ENCODE measurements at places on chromosomes 2 and 18. TPM values are rescaled to one million over a fixed set of nuclear protein-coding genes. Genes with fewer than 3 reads are reported as not detected.

DPP4 gene
- total RNA-seq: 9.4 TPM

IL36RN gene
- not detected for total RNA-seq

RAB6C gene
- 0.63 TPM for total RNA-seq

ABCB11 gene
- total RNA-seq: 1.6 TPM

RGPD3 gene
- 1.3 TPM for total RNA-seq

ESPNL gene
- total RNA-seq: not detected

PHOSPHO2 gene
- 21.3 TPM for total RNA-seq

GPR35 gene
- 2.5 TPM for total RNA-seq

DCAF17 gene
- total RNA-seq: 74.5 TPM

SERPINB4 gene
- not detected for total RNA-seq

ORMDL1 gene
- total RNA-seq: 77.0 TPM

EPHA4 gene
- total RNA-seq: 123 TPM

UGT1A10 gene
- total RNA-seq: not detected

CHRNG gene
- not detected for total RNA-seq

REG1B gene
- not detected for total RNA-seq

NDC80 gene
- total RNA-seq: 8.8 TPM

ZC3H8 gene
- 88.0 TPM for total RNA-seq

KATNAL2 gene
- 3.1 TPM for total RNA-seq

RTN4 gene
- total RNA-seq: 648 TPM

ACADL gene
- 11.0 TPM for total RNA-seq

INSIG2 gene
- total RNA-seq: 29.1 TPM

HAAO gene
- 1.3 TPM for total RNA-seq

GRB14 gene
- total RNA-seq: 19.1 TPM

LRRFIP1 gene
- 72.0 TPM for total RNA-seq

FBXO41 gene
- total RNA-seq: 28.8 TPM

IL1RN gene
- not detected for total RNA-seq

ERICH2 gene
- not detected for total RNA-seq

UGT1A4 gene
- total RNA-seq: not detected

LRP1B gene
- total RNA-seq: 117 TPM

PDE11A gene
- total RNA-seq: 1.3 TPM

FOXI3 gene
- total RNA-seq: 0.63 TPM

LYG1 gene
- 1.6 TPM for total RNA-seq

CNTNAP5 gene
- 65.1 TPM for total RNA-seq

Measured in parietal lobe (tissue), 2 donors.